ENCODE measurements at places on chromosomes 6 and 20. TPM values are rescaled to one million over a fixed set of nuclear protein-coding genes. Genes with fewer than 3 reads are reported as not detected.

LY6G6F gene
- not detected for total RNA-seq

MANEA gene
- 17.0 TPM for total RNA-seq

NANP gene
- 10.2 TPM for total RNA-seq

- peak; percentile 56 for DNase-seq
- peak overlapping the region; percentile 54 for H3K4me3 ChIP-seq
- peak overlapping the region; percentile 45 for H3K27ac ChIP-seq
- H3K27me3 ChIP-seq = peaks cover 90% of the 10 kb centered on the region
- peaks cover 8% of the 10 kb centered on the region for H3K36me3 ChIP-seq
These were observed 106.6 kb downstream of the TRIM27 start for GRCh38 chr6:28816909-28817807.

GRCh38 chr6:159119791-159120190, 49.4 kb upstream of the FNDC1 start:
- H3K36me3 ChIP-seq = no peaks in the 10 kb centered on the region
- no peak for DNase-seq
- peaks cover 2% of the 10 kb centered on the region for H3K4me1 ChIP-seq
- H3K27ac ChIP-seq = no peak overlapping the region
- H3K27me3 ChIP-seq = no peaks in the 10 kb centered on the region
- H3K4me3 ChIP-seq = no peak overlapping the region

DNA sequence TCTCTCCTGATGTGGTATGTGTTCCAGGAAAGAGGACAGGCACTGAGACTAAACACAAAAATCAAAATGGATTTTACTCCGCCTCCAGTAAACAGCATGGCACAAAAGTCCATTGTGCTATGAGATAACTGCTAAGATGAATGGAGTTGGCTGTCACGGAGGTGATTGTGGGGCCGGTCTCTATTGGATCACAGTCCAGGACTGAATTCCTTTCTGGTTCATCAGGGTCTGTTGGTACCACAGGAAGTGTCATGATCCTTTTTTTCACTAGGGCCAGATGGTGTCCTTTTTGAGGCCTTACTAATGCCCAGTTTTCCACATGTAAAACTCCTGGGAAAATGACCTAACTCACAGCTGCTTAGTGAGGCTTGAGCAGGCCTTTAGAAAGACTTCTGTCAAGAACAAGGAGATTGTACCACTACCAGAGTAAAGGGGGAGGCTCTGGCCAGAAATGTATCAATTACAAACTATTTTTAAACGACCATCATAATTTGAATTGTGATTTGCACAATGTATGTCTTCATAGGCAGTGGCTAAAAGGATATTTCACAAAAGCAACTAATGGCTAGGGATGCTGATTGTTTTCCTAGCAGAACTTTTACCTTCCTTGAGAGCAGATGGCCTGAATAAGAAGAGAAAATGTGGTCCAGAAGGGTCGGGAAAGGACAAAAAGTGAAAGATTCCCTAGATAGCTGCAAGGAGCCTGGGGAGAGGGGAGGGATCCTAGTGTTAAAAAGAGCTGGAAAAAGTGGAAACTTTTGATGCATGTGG, 192.2 kb upstream of the POU3F2 start:
- no peaks in the 10 kb centered on the region for H3K36me3 ChIP-seq
- DNase-seq = no peak
- H3K4me1 ChIP-seq = no peaks in the 10 kb centered on the region

DNA sequence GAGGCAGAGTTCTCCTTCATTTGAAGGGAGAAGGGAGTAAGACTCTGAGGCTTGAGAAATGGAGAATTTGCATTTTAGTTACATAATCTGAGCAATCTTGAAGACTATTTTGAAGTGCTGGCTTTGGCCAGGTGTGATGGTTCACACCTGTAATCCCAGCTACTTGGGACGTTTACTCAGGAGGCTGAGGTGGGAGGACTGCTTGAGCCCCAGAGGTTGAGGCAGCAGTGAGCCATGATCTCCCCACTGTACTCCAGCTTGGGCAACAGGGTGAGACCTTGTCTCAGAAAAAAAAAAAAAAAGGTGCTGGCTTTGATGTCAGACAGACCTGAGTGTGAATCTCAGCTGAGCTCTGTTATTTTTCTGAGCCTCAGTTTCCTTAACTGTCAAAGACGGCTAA, 12.4 kb upstream of the ARMC12 start:
- no peaks in the 10 kb centered on the region for H3K36me3 ChIP-seq
- peaks cover 73% of the 10 kb centered on the region for H3K4me1 ChIP-seq
- no peak overlapping the region for H3K27ac ChIP-seq
- no peaks in the 10 kb centered on the region for H3K27me3 ChIP-seq

GRCh38 chr6:39952167-39952566, 17.9 kb upstream of the MOCS1 start:
- H3K36me3 ChIP-seq = no peaks in the 10 kb centered on the region
- peaks cover 3% of the 10 kb centered on the region for H3K27me3 ChIP-seq
- no peak overlapping the region for H3K27ac ChIP-seq
- DNase-seq = no peak

DNA sequence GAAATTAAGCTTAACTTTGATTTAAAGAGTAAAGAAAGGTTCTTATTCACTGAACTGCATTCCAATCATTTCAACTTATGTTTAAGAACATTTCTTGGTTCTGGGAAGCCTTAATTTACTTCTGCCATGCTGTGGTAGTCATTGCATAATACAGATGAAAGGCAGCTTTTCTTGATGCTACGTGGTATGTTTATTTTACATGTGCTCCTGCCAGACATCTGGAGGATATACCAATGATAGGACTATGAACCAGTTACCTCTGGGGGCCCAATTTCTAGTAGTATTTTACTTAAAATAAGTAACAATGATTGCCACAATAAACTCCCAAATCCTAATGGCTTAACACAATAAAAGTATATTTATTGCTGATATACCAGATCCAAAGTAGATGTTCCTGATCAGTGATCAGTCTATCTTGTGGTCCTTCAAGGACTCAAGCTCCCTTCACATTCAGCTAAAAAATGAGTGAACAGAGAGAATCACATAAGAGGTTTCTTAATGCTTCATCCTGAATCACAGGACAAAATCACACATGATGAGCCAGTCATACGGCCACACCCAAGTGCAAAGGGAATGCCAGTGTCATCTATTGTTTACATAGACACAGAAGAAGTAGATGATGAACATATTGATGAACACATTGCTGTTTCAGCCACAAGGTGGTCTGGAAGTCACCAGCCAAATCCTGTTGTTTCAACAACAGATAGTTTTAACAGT, 56.5 kb upstream of the CCN2 start:
- no peaks in the 10 kb centered on the region for H3K4me1 ChIP-seq
- no peak for DNase-seq
- no peaks in the 10 kb centered on the region for H3K36me3 ChIP-seq

DNA sequence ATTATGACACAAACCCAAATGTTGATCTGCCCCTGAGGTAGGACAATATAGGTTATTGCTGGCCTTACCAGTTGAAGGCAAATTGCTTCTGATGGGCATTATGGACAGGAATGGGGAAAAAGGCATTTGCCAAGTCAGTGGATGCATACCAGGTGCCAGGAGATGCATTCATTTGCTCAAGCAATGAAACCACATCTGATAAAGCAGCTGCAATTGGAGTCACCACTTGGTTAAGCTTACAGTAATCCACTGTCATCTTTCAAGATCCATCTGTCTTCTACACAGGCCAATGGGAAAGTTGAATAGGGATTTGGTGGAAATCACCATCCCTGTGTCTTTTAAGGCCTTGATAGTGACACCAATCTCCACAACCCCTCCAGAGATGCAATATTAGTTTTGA, 648.6 kb downstream of the COL12A1 start:
- no peaks in the 10 kb centered on the region for H3K36me3 ChIP-seq
- H3K4me1 ChIP-seq = no peaks in the 10 kb centered on the region
- H3K27me3 ChIP-seq = no peaks in the 10 kb centered on the region
- H3K4me3 ChIP-seq = no peak overlapping the region
- no peak for DNase-seq

DNA sequence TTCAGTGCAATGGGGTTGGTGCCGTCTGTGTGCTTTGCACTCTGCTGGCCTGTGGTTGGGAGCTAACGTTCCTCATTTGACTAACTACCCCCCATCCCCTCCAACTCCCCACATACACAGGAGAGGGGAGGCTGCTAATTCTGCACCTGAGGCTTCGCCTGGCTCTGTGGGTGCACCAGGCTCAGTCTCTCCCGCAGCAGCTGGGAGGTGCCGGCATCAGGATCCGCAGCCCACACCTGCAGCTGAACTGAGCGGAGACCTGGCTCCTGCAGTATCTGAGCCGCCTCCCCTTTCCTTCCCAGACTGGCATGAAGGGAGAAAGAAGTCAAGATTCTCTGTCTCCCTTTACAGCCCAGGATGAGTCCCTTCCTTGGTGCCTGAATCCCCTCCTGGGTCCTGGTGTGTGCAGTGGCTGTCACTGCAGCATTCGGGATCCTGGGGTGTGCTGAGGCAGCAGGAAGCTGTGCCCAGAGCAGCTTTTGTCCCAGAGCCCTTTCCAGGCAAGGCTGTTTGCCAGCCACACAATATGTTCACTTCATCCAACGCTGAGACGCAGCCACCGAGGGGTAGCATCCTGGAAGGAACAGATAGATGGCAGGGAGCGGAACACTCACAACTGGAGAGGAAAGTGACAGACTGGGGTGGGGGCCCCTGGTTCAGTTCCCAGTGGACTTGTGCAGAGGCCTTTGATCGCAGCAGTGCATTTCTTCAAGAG, 70.2 kb downstream of the CDH4 start:
- H3K36me3 ChIP-seq = no peaks in the 10 kb centered on the region
- no peak for DNase-seq
- H3K4me1 ChIP-seq = no peaks in the 10 kb centered on the region
- no peak overlapping the region for H3K27ac ChIP-seq
- H3K27me3 ChIP-seq = no peaks in the 10 kb centered on the region

DNA sequence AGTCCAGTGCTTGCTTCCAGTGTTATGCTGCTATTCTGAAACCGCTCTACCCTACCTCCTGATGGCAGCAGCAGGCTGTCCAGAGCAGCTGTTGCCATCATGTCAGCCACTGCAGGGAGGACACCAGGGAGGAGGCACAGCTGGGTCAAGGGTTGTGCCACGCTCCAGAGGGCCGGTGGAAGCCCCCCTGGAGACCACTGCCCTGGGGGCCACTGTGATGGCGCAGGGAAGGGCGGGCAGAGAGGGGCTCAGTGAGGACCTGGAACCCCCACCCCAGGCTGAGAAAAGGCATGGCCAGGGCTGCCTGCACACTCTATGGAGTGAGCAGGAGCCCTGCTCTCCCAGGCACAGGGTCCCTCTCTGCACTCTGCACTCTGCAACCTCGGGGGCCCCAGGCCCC, 271.3 kb upstream of the BTBD3 start:
- no peaks in the 10 kb centered on the region for H3K4me1 ChIP-seq
- H3K27me3 ChIP-seq = no peaks in the 10 kb centered on the region
- H3K36me3 ChIP-seq = no peaks in the 10 kb centered on the region
- no peak for DNase-seq
- H3K4me3 ChIP-seq = no peak overlapping the region

GRCh38 chr20:64146301-64146935, 17.8 kb upstream of the MYT1 start:
- H3K4me3 ChIP-seq = no peak overlapping the region
- DNase-seq = no peak
- peaks cover 14% of the 10 kb centered on the region for H3K27me3 ChIP-seq
- H3K36me3 ChIP-seq = no peaks in the 10 kb centered on the region
- H3K27ac ChIP-seq = no peak overlapping the region

DNA sequence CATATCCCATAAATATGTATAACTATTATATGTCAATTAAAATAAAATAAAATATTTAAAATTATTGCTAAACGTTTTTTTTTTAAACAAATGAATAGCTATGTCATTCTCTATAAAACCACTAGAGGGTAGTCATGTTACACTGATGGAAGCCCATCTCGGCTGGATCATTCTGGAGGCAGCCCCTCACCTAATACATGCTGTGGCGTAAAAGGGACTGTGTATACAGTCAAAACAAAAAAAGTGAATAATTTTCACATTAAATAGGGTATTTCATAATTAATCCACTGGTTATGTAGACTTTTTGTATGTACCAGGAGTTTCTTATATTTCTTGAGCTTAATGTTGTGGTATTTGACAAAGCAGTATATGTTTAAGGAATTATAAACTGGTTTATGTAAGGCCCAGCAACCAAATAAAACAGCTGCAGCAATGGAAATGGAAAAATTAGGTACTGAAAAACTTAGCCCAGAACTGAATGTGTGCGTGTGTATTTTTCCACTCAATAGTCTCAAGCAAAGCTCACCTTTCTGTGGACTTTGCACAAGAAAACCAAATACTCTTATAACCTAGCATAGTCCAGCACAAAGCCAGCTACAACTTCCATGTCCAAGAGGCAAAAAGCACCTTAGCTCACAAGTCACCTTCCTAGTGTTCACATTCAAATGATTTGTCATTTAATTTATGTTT, 81.7 kb downstream of the COL9A1 start:
- DNase-seq = no peak
- no peaks in the 10 kb centered on the region for H3K4me1 ChIP-seq
- H3K4me3 ChIP-seq = no peak overlapping the region
- no peak overlapping the region for H3K27ac ChIP-seq
- H3K36me3 ChIP-seq = no peaks in the 10 kb centered on the region

DNA sequence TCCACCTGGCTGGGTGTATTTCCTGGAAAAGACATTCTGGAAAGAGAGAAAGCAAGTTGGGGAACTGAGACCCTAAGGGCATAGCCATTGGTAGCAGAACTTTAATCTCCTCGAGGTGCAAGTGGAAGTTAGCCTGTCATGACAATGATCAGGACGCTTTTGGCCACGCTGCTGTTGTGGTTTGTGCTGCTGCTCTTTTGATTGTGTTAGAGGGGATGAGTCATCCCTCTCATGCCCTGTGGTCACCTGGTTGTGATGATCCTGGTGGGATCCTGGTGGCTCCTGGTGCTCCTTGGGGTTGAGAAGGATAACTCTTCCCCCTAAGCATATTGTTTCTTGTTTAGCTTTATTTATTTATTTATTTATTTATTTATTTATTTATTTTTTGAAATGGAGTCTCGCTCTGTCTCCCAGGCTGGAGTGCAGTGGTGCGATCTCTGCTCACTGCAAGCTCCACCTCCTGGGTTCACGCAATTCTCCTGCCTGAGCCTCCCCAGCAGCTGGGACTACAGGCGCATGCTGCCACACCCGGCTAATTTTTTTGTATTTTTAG, 350.3 kb downstream of the KIF16B start:
- peaks cover 2% of the 10 kb centered on the region for H3K27me3 ChIP-seq
- no peaks in the 10 kb centered on the region for H3K4me1 ChIP-seq
- no peak for DNase-seq
- H3K4me3 ChIP-seq = no peak overlapping the region
- no peaks in the 10 kb centered on the region for H3K36me3 ChIP-seq
- no peak overlapping the region for H3K27ac ChIP-seq

GRCh38 chr6:146813554-146813953, 214.8 kb downstream of the ADGB start:
- H3K27ac ChIP-seq = no peak overlapping the region
- no peak for DNase-seq
- no peaks in the 10 kb centered on the region for H3K36me3 ChIP-seq
- no peaks in the 10 kb centered on the region for H3K27me3 ChIP-seq
- no peaks in the 10 kb centered on the region for H3K4me1 ChIP-seq

Measured in activated naive CD8-positive, alpha-beta T cell treated with anti-CD3 and anti-CD28 coated beads for 36 hours (primary cell).